ENCODE measurements at places on chromosomes 5 and 9.

GRCh38 chr5:69285448-69286116, 47.0 kb downstream of the CCDC125 start:
- DNase-seq = no peak

GRCh38 chr9:91029650-91030361, 228.2 kb downstream of the SYK start:
- DNase-seq = no peak

DNA sequence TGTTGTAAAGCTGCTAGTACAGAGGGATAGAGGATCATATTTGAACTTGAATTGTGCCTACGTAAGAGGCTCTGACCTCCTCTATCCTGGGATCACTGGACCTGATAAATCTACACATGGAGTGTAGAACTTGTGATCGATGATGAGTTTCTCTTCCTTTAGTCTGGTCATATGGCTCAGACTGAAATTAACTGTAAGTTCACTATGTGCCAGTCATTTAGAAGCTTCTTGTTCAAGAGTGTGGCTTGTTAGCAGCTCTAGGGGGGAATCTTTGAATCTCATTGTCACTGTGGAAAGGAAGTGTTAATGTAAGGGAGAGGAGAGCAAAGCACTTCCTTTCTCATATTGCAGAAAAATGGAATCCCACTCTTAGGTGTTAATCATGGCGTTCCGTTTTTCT, 12.1 kb downstream of the ZBTB34 start:
- DNase-seq = no peak

- no peak for DNase-seq
These were observed 126.4 kb upstream of the RAI14 start for GRCh38 chr5:34529581-34530331.

- DNase-seq = no peak
These were observed 5.0 kb downstream of the ENTPD8 start for GRCh38 chr9:137435980-137436760.

GRCh38 chr5:17663182-17663581, 28.9 kb downstream of the TAF11L14 start:
- no peak for DNase-seq

- DNase-seq = no peak
These were observed 1.8 kb downstream of the RPL12 start for GRCh38 chr9:127449332-127449966.

All from stimulated activated CD4-positive, alpha-beta T cell treated with anti-CD3 and anti-CD28 coated beads, Interleukin-1b, Interleukin-23, amount 100 ng/mL, for 24 hours (primary cell).